Upper lobe of left lung (tissue), 6 donors: ENCODE measurements at places on chromosomes 7 and 10. TPM values are rescaled to one million over a fixed set of nuclear protein-coding genes. Genes with fewer than 3 reads are reported as not detected.
A peak's percentile ranks its signal among the peaks of the same experiment; 100 is the strongest.

Gene RBP3
- not detected for total RNA-seq

Gene HACD1
- total RNA-seq: 32.4 TPM

GRCh38 chr7:114102996-114103395 lies 184.2 kb upstream of the PPP1R3A start:
- H3K4me3 ChIP-seq: no peak overlapping the region
- H3K36me3 ChIP-seq: no peaks in the 10 kb centered on the region
- H3K4me1 ChIP-seq: no peaks in the 10 kb centered on the region
- no peaks in the 10 kb centered on the region for H3K27me3 ChIP-seq

DNA sequence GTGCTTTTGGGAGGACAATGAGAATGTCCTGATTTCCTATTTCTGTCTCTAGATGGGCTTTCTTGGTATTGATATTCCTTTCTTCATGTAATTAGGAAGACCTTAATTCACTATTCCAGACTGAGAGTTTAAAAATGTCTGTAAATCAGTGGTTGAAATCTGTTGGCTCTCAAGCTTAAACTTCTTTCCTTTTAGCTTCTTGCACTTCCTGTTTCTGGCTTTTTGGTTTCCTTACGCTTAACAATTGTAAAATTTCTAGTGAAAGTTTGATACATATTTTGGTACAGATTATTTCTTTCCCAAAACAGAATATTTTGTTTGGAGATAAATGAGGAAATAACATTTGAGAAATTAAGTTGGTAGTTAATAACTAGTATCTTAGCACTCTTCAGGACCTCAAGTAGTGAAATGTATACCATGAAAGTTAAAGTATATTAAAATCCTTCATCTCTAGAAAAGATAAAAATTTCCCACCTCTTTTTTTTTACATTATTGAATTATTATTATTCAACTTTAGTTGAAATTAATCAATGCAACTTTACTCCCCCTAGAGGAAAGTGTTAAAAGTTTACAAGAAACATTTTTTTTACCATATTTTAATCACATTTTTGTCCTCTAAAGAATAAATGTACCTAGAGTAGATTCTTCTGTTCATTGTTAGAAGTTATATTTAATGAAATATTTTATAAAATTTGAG lies 137.2 kb downstream of the PHTF2 start:
- no peaks in the 10 kb centered on the region for H3K27me3 ChIP-seq
- no peak for DNase-seq
- no peak overlapping the region for H3K27ac ChIP-seq
- no peak overlapping the region for H3K4me3 ChIP-seq
- no peaks in the 10 kb centered on the region for H3K4me1 ChIP-seq
- H3K36me3 ChIP-seq: no peaks in the 10 kb centered on the region

DNA sequence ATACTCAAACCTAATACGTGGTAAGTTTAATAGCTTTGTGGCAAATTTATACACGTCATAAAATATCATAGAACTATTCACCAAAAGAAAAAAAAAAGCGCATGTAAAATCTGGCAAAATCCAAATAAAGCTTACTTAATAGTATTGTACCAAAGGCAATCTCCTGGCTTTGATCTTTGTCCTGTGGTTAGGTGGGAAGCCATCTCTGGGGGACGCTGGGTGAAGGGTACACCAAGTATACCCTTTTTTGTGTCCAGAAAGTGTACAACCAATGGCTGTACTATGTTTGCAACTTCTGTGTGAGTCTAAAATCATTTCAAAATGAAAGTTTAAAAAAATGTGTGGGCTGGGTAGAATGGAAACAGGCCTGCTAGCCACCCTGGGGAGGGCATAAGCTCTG lies 47.6 kb upstream of the ENO4 start:
- H3K4me1 ChIP-seq: no peaks in the 10 kb centered on the region
- no peaks in the 10 kb centered on the region for H3K27me3 ChIP-seq
- H3K27ac ChIP-seq: no peak overlapping the region
- H3K4me3 ChIP-seq: no peak overlapping the region
- H3K36me3 ChIP-seq: no peaks in the 10 kb centered on the region
- no peak for DNase-seq

DNA sequence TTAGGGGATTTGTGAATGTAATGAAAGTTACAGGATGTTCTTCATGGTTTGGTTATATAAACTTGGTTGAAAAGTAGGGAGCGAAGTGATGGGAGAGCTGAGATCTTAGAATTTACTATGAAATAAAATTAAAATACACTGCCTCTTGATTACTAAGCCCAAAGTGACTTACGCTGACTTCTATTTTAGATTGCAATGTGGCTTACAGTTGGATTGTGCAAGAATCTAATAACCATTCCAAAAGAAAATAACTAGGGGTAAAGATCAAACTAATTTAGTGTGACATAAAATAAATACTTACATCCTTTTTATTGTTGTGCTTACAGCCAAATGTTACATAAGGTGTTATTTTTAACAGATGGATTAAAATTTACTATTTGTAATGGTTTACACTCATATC lies 15.3 kb downstream of the WNT16 start:
- no peaks in the 10 kb centered on the region for H3K36me3 ChIP-seq
- DNase-seq: no peak
- H3K4me1 ChIP-seq: peaks cover 4% of the 10 kb centered on the region
- H3K4me3 ChIP-seq: no peak overlapping the region
- H3K27ac ChIP-seq: no peak overlapping the region

- H3K4me3 ChIP-seq: no peak overlapping the region
- no peak for DNase-seq
- H3K27ac ChIP-seq: no peak overlapping the region
- H3K4me1 ChIP-seq: no peaks in the 10 kb centered on the region
- no peaks in the 10 kb centered on the region for H3K36me3 ChIP-seq
Observed at GRCh38 chr10:111732166-111732785, 451.3 kb downstream of the GPAM start.

- no peak overlapping the region for H3K4me3 ChIP-seq
- H3K27ac ChIP-seq: no peak overlapping the region
- H3K36me3 ChIP-seq: no peaks in the 10 kb centered on the region
- peaks cover 20% of the 10 kb centered on the region for H3K4me1 ChIP-seq
- no peaks in the 10 kb centered on the region for H3K27me3 ChIP-seq
Observed at GRCh38 chr7:101956130-101956529, 138.7 kb downstream of the CUX1 start.

DNA sequence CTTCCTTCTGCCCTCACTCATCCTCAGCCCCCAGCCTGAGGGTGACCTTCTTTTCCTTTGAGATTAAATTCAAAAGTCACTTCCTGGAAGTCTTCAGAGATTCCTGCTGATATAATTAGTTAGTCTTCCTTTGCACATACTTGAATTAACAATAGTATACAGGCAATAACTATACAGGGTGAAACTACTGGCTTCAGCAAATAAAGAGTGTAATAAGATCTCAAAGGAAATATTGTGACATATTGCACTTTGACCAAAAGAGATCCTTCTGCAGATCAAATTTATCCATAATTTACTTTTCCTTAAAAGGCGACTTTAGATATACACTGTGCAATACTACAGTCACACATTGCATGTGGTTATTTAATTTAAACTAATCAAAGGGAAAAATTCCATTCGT lies 123.8 kb downstream of the SEMA3A start:
- H3K27me3 ChIP-seq: no peaks in the 10 kb centered on the region
- no peak overlapping the region for H3K27ac ChIP-seq
- no peaks in the 10 kb centered on the region for H3K4me1 ChIP-seq

- DNase-seq: no peak
- no peaks in the 10 kb centered on the region for H3K27me3 ChIP-seq
- H3K36me3 ChIP-seq: no peaks in the 10 kb centered on the region
- H3K27ac ChIP-seq: no peak overlapping the region
- no peaks in the 10 kb centered on the region for H3K4me1 ChIP-seq
Observed at GRCh38 chr7:117230276-117231046, 92.4 kb downstream of the WNT2 start.

- H3K27me3 ChIP-seq: no peaks in the 10 kb centered on the region
- peaks cover 46% of the 10 kb centered on the region for H3K36me3 ChIP-seq
- peaks cover 53% of the 10 kb centered on the region for H3K4me1 ChIP-seq
- DNase-seq: no peak
- H3K4me3 ChIP-seq: peak overlapping the region; percentile 67
Observed at GRCh38 chr10:3780771-3781467, 4.1 kb downstream of the KLF6 start.

- H3K36me3 ChIP-seq: no peaks in the 10 kb centered on the region
- H3K27ac ChIP-seq: no peak overlapping the region
Observed at GRCh38 chr10:35347899-35348608, 11.7 kb downstream of the CCNY start.
